Fibroblast of skin of left biceps (primary cell): ENCODE measurements at places on chromosomes 13 and 19.
A peak's percentile ranks its signal among the peaks of the same experiment; 100 is the strongest.

GRCh38 chr19:42284066-42284501, 15.0 kb downstream of the CIC start:
- peak; percentile 64 for DNase-seq

DNA sequence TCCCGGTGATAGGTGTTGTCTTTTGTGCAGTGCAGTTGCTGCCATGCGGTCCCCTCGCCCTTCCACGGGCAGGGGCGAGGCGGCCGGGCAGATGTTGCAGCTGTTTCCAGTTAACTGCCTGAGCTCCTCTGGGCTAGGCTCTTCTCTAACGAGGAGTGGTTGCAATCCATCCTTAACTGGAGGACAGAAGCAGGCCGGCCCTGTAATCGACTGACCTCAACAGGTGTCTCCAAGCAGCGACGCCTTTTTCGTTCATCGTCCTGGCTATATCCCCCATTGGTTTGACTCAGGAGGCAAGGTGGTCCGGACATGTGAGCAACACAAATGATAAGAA, 1.9 kb upstream of the TSC22D1 start:
- no peak for DNase-seq

DNA sequence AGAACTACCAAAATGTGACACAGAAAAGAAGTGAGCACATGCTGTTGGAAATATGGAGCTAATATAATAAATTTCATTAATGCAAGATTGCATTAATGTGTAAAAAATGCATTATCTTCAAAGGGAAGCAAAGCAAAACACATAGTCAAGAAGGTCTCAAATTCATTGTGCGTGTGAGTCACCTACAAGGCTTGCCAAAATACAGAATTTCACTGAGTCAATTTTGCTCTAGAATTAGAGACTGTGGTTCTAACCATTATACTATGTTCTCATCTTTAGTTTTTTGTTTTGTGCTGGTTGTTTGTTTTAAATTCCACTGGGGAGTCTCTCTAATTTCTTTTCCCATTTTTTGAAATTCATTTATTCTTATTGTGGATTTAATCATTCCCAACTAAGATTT, 149.8 kb upstream of the SLITRK1 start:
- no peak for DNase-seq

- no peak for DNase-seq
Observed at GRCh38 chr13:94143624-94144350, 335.7 kb downstream of the DCT start.

DNA sequence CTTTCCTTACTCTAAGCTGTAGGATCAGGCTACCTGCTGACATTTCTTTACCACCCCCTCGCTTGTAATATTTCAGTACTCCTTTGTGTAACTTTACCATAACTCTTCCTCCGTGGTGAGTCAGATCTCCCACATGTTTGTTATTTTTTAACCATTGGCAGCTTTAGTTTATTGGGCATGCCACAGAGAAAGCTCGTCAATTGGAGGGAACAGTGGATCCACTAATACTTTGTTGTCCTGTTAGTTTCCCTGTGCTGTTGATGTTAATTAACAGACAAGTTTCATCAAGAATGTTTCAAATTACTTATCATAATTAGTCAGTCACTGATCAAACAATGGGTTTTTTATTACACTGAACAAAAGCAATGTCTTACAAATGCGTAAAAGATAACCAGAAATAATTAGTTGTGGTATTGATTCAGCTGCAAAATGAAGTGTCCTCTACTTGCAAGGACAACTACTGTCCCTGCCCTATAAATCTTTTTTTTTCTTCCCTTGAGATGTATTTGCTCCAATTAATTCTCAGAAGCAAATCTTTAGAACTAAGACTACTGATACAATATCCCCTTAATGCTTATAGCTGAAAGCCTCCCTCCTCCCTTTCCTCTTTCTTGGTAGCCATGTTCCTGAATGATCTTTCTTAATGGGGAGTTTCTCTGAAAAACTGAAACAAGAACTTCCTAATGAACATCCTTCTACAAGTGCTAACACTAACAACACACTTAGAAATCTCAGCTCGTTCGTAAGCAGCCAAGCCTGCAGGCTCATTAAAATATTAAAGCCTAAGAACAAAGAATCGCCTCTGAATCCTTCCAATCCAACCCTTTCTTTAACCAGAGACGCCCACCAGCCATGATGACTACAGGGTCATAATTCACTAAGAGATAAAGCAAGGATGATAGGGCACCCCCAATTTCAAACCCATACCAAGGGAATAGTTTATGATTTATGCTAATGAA, 22.2 kb downstream of the EFNB2 start:
- DNase-seq = no peak

GRCh38 chr13:60143775-60144174, 20.0 kb downstream of the DIAPH3 start:
- no peak for DNase-seq

DNA sequence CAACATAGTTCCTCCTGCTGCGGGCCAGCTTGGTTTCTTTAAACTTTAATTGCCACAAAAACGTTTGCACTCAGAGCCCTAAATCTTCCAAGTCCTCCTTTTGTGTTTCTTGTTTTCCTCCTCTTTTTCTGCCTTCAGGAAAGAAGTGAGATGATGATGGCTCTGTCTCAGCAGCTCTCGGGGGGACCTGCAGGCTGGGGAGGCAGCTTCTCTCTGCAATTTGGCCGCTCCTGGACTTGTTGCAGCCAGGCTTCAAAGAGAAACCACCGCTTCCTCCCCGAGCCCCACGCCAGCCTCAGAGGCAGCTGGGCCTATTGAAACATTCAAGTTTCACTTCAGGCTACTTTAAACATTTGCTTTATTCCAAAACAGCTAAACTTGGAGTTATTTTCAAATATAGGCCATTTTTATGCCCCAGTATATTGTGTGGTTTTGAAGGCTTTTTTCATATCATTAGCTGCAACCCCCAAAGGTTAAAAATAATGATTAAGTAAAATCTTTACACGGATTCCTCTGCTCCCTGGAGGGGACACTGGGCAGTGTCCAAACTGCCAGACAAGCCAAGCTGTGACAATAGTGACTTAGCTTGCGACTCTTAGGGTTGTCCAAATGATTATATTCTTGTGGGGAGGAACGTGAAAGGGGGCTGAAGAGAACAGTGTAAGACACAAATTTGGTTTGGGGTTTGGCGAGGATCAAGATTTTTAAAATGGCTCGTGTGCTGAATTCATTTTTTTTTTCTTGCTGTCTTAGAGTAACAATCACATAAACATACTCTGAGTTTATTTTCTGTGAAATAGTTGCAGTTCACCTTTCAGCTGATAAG, 330.8 kb downstream of the DLEU7 start:
- no peak for DNase-seq

DNA sequence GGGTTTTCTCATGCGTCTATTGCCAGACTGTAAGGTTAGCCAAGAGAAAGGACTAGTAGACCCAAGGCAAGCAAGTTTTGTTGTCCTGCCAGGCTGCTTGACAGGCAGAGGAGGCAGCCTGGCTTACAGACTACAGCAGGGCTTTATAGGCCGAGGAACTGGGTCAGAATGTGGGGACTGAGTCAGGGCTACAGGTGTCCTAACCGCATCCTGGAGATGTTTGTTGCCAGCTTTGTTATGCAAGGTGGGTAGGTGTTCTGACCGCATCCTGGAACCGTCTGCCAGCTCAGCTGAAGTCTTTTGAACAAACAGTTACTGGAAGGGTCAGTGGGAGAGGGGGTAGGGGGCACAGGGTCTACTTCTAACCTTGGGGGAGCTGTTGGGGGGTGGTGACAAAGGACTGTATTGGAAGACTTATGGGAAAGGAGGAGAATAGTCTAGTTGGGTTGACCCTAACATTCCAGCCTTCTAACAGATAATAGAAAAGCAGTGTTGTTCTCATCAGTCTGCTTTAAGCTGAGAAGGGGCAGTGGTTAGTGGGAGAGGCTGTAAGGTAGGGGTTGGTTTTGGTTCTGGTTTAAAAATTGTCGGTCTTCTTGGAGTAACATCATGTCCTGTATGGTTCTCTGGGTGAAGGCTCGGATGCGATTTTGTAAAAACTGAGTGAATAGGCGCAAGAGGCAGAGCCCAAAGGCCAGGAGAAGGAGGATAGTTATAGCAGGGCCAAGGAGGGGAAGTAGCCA, 913.8 kb upstream of the SLITRK5 start:
- DNase-seq = no peak

DNA sequence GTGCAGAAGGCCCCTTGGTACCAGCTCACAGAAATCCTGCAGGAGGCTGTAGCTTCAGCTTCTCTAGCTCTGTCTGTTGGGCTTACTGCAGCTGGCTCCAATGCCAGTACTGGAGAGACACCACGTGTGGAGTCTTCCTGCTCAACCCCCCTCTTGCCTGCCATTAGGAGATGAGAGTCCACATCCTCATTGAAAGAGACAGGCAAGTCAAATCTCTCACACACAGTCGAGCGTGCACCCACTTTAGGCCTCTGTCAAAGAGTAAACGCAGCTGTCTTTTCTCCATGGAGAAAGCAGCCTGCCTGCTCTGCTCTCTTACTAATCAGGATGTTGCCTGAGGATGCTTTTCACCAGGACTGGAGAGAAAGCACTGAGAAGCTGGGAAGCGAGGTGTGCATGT, 523.0 kb upstream of the NBEA start:
- DNase-seq = no peak

- DNase-seq = no peak
Observed at GRCh38 chr19:52689843-52690368, 44.9 kb downstream of the ZNF611 start.

DNA sequence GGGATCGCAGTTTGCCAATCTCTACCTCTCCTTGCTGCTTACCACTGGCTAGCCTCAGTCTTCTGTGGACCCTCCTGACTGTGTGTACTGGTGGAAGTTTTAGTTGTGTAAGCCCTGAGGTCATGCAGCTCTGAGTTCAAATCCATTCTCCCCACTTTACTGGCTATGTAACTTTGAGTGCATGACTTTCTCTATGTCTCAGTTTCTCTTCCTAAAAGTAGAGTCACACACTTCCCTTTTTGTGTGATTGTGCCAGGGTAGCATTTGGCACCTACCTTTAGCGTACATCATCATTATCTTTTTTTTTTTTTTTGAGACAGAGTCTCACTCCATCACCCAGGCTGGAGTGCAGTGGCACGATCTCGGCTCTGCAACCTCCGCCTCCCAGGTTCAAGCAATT, 70.3 kb downstream of the MAP4K1 start:
- DNase-seq = no peak

GRCh38 chr13:94272038-94272437, 207.4 kb downstream of the DCT start:
- DNase-seq = no peak

DNA sequence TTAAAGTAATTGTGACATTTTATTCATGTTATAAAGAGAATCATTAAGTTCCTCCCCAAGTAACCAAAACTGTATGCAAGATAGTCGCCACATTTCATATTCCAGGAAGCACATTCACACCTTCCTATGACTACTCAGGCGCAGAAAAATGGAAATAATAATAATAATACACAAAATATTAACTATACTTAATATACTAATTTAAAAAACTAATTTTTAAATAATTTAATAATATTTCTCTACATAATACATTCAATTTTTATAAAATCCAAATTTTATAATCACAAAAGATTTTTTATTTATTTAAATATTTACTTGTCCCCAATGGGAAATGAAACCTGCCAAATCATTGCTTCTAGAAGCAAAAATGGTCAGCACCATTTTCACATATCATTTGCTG, 797.4 kb upstream of the GPC6 start:
- DNase-seq = no peak

GRCh38 chr19:35408284-35409171, 37.7 kb downstream of the GPR42 start:
- DNase-seq = no peak

GRCh38 chr19:45016388-45017314, 15.4 kb downstream of the RELB start:
- no peak for DNase-seq

DNA sequence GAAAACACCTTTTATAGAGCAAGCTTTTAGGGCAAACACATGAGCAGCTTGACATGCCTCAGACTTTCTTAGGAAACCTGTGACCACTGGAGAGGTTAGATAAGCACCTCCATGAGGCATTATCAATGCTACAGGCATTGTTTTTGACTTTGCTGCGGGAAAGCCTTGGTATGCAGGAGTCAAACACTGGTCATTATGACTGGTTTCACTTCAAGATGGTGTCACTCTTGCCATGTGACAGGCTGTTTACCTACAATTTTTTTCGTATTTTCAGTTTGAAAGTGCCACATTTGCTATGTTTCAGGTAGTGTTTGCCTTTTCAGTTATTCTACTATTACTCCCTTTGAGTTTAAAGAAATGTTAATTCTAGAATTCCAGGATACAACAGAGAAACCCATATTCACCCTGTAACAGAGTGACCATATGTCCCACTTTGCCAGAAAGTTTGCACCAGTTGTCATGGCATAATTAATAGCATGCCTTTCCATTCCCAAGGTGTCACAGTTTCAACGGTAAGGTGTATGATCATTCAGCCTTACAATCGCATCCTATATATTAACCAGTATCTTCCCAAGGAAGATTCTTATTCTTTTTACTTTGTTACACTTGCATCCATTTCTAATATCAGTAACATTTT, 33.0 kb downstream of the USP12 start:
- no peak for DNase-seq

DNA sequence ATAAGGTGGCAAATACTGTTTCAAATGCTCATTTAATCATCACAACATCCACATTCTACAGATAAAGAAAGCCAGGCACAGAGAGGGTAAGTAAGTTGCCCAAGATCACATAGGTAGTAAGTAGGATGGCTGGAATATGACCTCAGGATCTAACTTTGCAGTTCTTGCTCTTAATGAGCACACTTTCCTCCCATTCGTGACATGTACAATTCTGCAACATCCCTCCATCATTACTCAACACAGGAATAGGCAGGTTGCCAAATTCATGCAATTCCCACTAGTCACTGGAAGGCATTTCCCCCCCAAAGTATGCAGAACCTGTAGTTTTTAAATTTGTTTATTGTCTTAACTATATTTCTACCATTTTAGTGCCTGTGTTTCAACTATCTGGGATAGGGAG, 109.2 kb downstream of the OLFM4 start:
- DNase-seq = peak; percentile 96

DNA sequence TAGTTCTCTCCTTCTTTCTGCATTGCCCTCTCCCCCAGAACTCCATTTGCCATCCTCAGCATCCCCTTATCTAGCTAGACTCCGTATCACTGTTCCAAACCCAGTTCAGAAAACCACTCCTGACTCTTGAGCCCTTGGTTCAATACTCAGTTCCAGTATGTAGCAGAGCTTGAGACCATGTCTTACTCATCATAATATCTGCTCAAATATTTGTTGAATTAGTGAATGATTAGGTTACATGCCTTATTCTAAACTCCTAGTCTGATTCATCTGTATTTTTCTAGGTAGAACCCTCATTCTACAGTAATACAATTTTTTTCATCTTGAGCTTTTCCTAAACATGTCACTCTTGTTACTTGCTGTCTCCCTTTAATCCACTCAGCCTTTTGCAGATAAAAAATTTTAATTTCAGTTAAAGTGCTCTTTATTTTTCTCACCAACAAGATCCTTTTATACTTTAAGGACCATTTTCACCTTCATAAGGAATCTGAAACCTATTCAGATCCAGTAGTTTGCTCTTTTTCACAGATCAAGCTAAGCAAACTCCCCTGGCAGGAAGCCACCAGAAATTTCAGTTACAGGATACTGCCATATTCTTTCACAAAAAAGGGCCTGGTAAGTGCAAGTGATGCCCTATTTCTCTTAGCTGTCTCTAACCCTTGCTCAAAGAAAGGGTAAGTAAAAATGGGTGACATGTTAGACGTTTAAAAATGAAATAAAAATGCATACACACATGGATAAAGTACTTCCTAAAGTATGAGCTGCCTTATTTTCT, 23.1 kb upstream of the INTS6 start:
- DNase-seq = no peak
